ENCODE measurements at places on chromosomes 2 and 18.

- DNase-seq: no peak
Observed at GRCh38 chr2:204225671-204226073, 289.1 kb downstream of the ICOS start.

DNA sequence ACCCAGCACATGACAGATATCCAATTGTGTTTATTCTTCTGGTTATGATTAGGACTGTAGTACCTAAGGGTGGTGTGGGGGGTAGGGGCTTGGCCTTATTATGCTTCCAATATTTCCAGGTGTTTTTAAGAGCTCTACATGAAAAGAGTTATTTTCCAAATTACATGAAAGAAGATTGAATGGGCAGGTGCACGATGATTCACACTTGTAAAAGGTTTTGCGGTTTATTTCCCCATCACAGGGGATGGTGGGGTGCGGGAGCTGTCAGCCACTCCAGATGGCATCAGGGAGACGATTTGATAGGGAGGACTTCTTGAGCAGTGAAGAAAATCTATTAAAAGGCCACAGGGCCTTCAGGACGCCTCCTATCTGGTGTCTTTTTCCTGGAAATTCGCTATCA lies 15.1 kb upstream of the CCBE1 start:
- no peak for DNase-seq

GRCh38 chr2:138029276-138029675 lies 65.0 kb downstream of the HNMT start:
- no peak for DNase-seq

DNA sequence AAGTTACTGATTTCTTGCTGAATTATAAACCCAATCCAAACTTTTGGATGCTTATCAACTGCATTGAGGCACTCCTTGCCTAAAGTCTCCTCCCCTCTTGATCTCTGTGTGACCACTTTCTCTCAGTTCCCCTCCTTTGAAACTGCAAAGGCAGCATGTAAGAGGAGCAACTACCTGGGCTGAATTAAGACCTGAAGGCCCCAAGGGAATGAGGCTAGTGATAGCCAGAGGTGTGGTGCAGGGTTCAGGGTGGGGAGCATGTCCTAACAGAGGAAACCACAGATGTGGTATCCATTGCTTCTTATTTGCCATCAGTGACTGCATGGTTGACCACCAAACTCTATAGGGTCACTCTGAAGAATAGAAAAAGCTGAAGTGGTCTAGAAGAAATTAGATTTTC lies 557.9 kb downstream of the TNS1 start:
- no peak for DNase-seq

GRCh38 chr2:172373766-172374165 lies 53.6 kb upstream of the ITGA6 start:
- DNase-seq: peak; percentile 9

GRCh38 chr2:194709840-194710239 lies 947.2 kb upstream of the SLC39A10 start:
- no peak for DNase-seq

DNA sequence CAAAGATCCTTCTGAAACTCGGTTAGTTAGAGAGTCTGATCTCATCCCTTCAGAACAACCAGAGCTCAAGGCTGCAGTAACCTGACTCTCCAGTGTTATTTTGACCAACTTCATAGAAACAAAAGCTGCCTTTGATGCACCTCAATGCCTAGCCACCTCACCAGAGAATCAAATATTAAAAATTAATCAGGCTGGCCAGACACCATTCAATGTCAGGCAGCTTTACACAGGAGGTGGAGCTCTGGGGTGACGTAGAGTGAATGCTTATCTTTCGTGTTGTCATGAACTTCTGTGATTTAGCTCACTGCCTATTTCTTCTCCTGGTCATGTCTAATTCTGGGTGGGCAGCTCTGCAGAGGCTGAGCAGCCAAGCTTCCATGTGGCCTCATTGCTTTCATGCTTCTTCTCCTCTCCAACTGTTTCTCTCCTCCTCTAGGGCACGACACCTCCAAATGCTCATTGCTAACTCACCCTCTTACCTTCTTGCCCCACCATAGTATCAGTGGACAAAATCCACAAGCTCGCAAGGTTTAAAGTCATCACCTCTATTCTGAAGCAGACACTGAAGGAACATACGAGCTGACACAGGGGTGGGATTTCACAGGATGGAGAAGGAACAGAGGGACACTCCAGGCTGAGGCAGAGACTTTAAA lies 39.4 kb downstream of the AAK1 start:
- DNase-seq: no peak
